CD4-positive, alpha-beta T cell treated with Interleukin-17A for 4 hours (primary cell): ENCODE measurements at places on chromosomes 7 and 10.

DNA sequence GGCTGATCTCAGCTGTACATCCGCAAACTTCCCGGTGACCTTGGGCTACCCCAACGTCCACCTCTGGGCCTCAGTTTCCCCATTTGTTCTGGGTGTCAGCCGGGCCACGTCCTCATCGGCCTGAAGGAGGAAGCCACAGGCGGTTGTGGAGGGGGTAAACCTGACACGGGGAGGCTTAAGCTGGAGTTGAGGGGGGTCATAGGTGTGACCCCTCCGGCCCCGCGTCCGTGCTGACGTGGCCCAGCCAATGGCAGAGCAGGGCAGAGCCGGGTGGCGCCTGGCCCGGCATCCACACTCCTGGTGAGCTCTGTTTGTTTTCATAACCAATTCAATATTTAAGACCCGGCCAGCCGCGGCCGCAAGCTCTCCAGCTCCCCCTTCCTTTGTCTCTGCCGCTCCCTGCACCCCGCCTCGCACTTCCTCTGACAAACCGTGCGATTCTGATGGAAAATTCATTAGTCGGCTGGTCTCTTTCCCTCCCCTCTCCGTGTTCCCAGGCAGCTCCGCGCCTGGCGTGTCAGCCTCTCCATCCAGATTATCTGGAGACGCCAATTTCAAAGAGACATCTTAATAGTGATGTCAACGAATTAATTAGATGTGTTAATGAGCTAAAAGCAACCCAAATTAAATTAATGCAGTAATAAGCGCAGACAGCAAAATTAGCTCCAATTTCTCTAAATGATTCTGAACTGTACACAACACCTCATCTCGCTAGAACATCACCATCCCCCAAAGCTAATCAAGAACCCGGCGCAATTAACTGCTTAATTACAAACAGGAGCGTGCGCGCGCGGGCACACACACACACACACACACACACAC, 55.4 kb downstream of the MICALL2 start:
- no peak for DNase-seq

- DNase-seq, result no peak
These were observed 233.1 kb downstream of the PARD3 start for GRCh38 chr10:34581801-34582532.

DNA sequence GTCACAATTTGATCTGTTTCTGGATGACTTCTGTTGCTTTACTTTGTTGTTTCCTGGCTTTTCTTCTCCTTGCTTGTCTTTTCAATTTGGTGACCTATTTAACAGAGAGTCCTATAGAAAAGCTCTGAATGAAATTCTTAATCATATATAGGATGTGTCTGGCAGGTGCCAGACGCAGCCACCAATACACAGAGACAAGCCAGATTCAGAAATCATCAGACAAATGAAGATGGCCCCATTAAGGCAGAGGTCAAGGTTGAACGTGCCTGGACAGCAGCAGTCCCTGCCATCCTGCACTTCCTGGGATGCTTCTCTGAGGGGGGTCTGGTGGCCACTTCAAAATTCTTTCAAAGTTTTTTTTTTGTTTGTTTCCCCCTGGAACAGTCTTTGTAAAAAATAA, 846.7 kb upstream of the COBL start:
- DNase-seq, result no peak

DNA sequence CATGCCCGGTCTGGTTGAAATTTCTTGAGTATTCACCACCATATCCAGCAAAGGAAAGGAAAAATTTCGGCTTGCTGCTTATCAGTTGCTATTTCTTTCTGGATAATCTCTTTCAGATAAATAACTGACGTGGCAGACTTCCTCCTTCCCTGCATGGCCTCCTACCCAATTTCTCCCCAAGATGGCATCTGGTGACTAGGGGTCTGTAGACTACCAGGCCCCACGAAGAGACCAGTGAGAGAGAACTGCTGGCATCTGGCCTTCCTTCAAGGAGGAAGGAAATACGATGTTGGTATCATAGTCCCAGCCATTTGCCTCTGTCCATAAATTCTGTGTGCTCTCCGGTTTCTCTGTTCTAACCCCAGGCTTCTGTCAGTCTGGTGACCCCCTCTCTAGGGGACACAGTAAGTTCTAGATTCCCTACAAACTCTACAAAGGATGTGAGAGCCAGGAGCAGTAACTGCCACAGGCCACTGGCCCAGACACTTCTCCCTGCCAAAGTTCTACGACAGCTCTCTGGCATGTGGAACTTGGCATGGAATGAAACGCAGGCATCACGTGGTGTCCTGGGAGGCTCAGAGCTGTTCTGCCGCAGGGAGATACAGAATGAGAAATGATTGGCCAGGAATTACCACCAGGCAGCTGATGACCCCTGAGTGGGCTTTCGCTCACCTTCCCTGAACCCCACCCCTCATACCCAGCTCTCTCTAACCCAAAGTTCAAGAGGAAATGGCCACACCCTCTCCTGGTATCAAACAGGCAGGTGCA, 30.0 kb upstream of the MSRB2 start:
- no peak for DNase-seq

GRCh38 chr10:100531761-100532160, 2.1 kb upstream of the NDUFB8 start:
- no peak for DNase-seq
